PC-9 (cell line): ENCODE measurements at places on chromosomes 4 and X.

- H3K27ac ChIP-seq: no peak overlapping the region
- H3K4me3 ChIP-seq: no peak overlapping the region
- H3K36me3 ChIP-seq: no peaks in the 10 kb centered on the region
- 0 out of 2 replicates have a peak, but pooled peaks cover 5% of the 10 kb centered on the region for H3K4me1 ChIP-seq
Observed at GRCh38 chr4:10623241-10623640, 61.3 kb downstream of the CLNK start.

- H3K27me3 ChIP-seq: no peaks in the 10 kb centered on the region
- H3K27ac ChIP-seq: no peak overlapping the region
- DNase-seq: peak; percentile 60
Observed at GRCh38 chrX:133792198-133792953, 193.0 kb downstream of the GPC3 start.

GRCh38 chrX:147550217-147550616, 361.5 kb upstream of the FMR1 start:
- H3K36me3 ChIP-seq: no peaks in the 10 kb centered on the region
- no peaks in the 10 kb centered on the region for H3K4me1 ChIP-seq
- no peak overlapping the region for H3K4me3 ChIP-seq
- peaks cover under 1% of the 10 kb centered on the region; the same call in 1 of the 2 replicates for H3K27me3 ChIP-seq
- H3K27ac ChIP-seq: no peak overlapping the region
- peak; percentile 3 for DNase-seq

- H3K27me3 ChIP-seq: no peaks in the 10 kb centered on the region
- no peak overlapping the region for H3K4me3 ChIP-seq
- no peak for DNase-seq
- no peaks in the 10 kb centered on the region for H3K36me3 ChIP-seq
Observed at GRCh38 chr4:71487344-71487920, 148.6 kb downstream of the SLC4A4 start.

- DNase-seq: peak; percentile 69
- peak overlapping the region; percentile 52 for H3K27ac ChIP-seq
- peak overlapping the region; percentile 93 for H3K4me3 ChIP-seq
- no peaks in the 10 kb centered on the region for H3K36me3 ChIP-seq
- H3K27me3 ChIP-seq: no peaks in the 10 kb centered on the region
- peaks cover 6% of the 10 kb centered on the region; the same call in 1 of the 2 replicates for H3K4me1 ChIP-seq
Observed at GRCh38 chrX:103554687-103555424, 30.5 kb upstream of the TCEAL4 start.

DNA sequence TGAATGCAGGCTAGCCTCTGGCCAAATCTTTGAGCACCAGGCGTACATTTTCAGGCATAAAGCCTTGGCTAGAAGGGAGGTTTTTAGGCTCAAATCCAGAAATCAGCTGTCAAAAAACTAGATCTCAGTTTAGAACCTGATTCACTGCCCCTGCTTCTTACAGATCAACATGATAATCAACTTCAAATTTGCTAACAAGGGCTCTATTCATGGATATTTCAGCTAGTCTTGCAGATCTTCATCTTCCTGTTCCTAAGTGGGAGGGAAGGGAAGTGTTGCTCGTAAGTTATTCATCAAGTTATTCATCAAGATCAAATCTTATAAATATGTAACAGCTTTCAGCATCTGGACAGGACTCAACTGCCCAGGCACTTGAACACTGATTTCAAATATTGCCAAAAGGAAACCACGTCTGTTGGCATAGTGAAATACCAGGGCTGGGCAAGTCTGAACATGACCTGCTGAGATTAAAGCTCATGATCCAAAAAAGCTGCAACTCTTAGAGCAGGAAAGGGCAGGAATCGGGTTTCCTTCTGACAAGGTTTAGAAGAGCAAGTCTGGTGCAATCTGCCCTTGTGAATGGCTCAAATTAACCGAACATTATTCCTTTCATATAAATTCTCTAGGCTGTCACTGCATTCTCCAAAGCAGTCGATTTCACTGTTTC, 200.3 kb downstream of the PDGFC start:
- peak; percentile 58 for DNase-seq
- no peaks in the 10 kb centered on the region for H3K27me3 ChIP-seq
- no peaks in the 10 kb centered on the region for H3K36me3 ChIP-seq
- no peak overlapping the region for H3K27ac ChIP-seq
- no peak overlapping the region for H3K4me3 ChIP-seq

GRCh38 chr4:185370268-185370949, 25.3 kb downstream of the LRP2BP start:
- H3K27me3 ChIP-seq: no peaks in the 10 kb centered on the region
- no peak overlapping the region for H3K4me3 ChIP-seq
- no peaks in the 10 kb centered on the region for H3K4me1 ChIP-seq
- H3K36me3 ChIP-seq: no peaks in the 10 kb centered on the region

GRCh38 chr4:24794916-24795665, at the start of gene SOD3:
Gene SOD3, plus strand, starts transcription at chr4:24795573. Its CDS starts 3,949 bp downstream, at chr4:24799522.
- peak within 1 kb of the TSS; percentile 25; the same call in 1 of the 2 replicates for H3K27ac ChIP-seq
- DNase-seq: peak; percentile 78
- H3K27me3 ChIP-seq: no peaks in the 10 kb centered on the region
- H3K36me3 ChIP-seq: no peaks in the 10 kb centered on the region
- peaks cover 12% of the 10 kb centered on the region for H3K4me1 ChIP-seq

DNA sequence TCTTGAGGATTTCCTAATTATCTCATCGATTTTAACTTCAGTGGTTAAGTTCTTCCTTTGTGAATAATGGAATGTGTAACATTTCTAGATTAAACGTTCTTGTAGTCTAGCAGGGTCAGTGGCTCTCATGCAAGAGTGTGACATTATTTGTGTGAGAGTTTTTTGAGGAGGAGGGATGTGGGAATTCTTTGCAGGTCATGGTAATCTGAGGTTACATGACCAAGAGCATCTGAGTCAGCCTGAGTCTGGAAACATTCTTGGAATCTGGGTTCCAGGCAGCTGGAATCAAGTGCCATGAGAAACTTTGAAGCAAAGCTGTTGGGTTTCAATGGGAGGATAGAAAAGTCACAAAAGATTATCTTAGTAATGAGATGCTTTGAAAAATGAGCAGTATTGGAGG, 49.5 kb downstream of the GK start:
- H3K27ac ChIP-seq: no peak overlapping the region
- H3K4me1 ChIP-seq: no peaks in the 10 kb centered on the region

GRCh38 chrX:153411988-153412574, 809 bp downstream of the ZFP92 start:
- H3K4me1 ChIP-seq: no peaks in the 10 kb centered on the region
- no peak overlapping the region for H3K27ac ChIP-seq
- no peak overlapping the region for H3K4me3 ChIP-seq
- H3K27me3 ChIP-seq: peaks cover 81% of the 10 kb centered on the region
- DNase-seq: no peak
- no peaks in the 10 kb centered on the region for H3K36me3 ChIP-seq

DNA sequence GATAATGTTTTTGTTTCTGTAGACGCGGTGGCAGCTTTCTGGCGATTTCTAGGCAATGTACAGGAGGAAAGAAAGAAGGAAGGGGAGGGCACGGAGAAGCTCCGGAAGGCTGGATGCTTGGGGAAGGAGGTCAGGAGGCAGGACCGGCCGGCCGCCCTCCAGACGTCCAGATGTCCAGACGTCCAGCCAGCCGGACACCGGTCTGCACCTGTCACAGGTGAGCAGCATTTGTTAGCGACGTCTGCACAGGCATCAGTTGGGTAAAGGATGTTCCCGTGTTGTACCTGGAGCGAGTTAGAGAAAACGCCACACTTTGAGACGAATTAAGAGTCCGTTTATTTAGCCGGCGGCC, 90.0 kb upstream of the PPP2R3B start:
- no peaks in the 10 kb centered on the region for H3K36me3 ChIP-seq
- no peak overlapping the region for H3K4me3 ChIP-seq
- H3K27me3 ChIP-seq: peaks cover 59% of the 10 kb centered on the region

- no peak for DNase-seq
- no peak overlapping the region for H3K27ac ChIP-seq
- no peaks in the 10 kb centered on the region for H3K36me3 ChIP-seq
- no peak overlapping the region for H3K4me3 ChIP-seq
Observed at GRCh38 chr4:153426207-153426885, 39.8 kb upstream of the TMEM131L start.

- DNase-seq: no peak
- no peak overlapping the region for H3K4me3 ChIP-seq
- no peak overlapping the region for H3K27ac ChIP-seq
- no peaks in the 10 kb centered on the region for H3K36me3 ChIP-seq
Observed at GRCh38 chr4:182937268-182938204, 20.4 kb upstream of the DCTD start.

DNA sequence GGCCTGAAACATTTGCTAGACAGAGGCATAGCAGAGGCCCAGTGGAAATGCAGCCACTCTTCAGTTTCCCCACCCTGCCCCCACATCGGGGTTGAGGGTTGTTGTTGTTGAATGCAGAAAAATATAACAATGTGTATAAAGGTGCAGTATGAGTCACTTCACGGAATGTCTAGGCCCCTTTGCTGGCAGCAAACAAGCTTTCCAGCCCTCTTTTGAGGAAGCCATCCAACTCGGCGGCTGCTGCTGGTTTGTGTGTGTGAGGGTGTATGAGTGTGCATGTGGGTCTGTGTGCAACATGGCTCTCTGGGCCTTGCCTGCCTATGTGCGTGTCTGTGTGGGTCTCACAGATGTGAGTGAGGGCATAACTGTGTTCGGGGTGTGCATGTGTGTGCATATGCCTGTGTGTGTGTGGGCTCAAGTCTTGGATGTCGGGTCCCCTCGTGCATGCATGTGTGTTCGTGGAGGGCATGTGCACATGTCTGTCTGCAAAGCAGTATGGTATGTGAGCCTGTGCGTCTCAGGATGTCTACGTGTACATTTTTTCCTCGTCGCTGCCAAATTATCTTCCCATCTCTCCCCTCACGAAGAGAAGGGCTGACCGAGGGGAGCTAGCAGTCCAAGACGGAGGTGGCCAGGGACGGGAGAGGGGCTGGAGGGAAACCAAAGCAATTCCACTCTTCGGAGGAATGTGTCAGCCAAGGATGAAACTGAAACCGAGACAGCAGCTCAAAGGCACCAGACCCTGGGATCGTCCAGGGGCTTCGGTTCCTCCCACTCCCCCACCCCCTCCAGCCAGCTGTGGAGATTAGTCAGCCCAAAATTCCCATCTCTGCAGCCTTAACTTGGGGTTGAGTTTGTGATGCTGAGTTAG, 8.4 kb upstream of the ELF4 start:
- DNase-seq: peak; percentile 71
- peak overlapping the region; percentile 30; the same call in 1 of the 2 replicates for H3K4me3 ChIP-seq
- H3K27ac ChIP-seq: peak overlapping the region; percentile 66
- no peaks in the 10 kb centered on the region for H3K27me3 ChIP-seq

DNA sequence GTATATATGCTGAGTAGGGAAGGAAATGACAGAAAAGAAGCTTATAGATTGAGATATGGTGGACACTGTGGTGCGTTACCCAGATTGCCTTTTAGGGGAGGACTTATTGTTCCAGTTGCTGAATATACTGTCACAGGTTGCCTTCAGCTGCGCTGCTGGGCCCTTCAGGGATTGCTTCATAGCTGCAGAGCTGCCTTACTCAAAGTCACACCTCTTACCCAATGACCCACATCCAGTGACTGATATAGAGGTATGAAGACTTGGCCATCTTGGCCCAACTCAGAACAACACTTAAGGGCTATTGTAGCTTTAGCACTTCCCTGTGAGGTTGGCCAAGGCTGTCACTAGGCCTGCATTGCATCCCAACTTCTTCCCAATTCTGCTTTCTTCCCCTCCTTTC, 63.4 kb upstream of the TMEM164 start:
- no peaks in the 10 kb centered on the region for H3K27me3 ChIP-seq
- DNase-seq: no peak
- H3K4me3 ChIP-seq: no peak overlapping the region

- no peak overlapping the region for H3K27ac ChIP-seq
- no peak overlapping the region for H3K4me3 ChIP-seq
- no peaks in the 10 kb centered on the region for H3K27me3 ChIP-seq
- no peaks in the 10 kb centered on the region for H3K36me3 ChIP-seq
- no peaks in the 10 kb centered on the region for H3K4me1 ChIP-seq
- no peak for DNase-seq
Observed at GRCh38 chr4:116925900-116926457, 159.4 kb downstream of the TRAM1L1 start.

DNA sequence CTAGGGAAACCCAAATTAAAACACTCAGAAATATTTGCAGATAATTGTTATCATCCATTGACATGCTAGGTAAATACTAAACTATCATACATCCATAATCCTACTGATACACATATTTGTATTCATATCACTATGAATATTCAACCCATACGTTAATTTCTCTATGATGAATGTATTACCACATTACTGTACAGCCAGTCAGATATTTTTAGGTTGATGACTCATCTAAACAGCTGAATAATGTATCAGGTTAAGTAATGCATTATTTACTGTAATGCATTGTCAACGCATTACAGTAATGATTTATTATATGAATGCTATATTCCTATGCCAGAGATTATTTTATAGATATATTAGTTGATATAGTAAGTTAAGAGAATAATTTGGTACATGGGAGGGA, 37.1 kb downstream of the VEGFC start:
- H3K27me3 ChIP-seq: no peaks in the 10 kb centered on the region
- no peaks in the 10 kb centered on the region for H3K4me1 ChIP-seq
- DNase-seq: no peak
- H3K27ac ChIP-seq: no peak overlapping the region
- no peak overlapping the region for H3K4me3 ChIP-seq

GRCh38 chr4:127737295-127737694, 7.1 kb downstream of the SLC25A31 start:
- no peak overlapping the region for H3K4me3 ChIP-seq
- no peaks in the 10 kb centered on the region for H3K36me3 ChIP-seq
- no peaks in the 10 kb centered on the region for H3K4me1 ChIP-seq
- DNase-seq: no peak
- H3K27me3 ChIP-seq: no peaks in the 10 kb centered on the region

DNA sequence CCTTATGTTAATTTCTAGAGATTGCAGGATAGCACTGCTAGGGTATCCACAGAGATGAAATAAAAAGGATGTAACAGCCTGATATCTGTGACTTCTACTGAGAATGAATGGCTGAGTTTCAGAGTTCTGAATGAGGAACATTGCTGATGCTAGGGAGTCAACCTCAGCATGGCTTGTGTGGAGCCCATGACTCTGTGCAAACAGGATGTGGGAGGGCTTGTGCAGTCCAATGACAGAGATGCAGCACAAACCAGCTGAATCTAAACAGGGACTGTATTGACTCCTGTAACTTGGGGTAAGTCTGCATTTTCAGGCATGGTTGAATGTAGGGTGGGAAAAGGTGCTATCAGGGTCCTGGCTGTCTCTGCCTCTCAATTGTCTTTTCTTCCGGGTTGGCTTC, 5.3 kb upstream of the RASL11B start:
- H3K4me1 ChIP-seq: no peaks in the 10 kb centered on the region; the same call in 1 of the 2 replicates
- H3K27me3 ChIP-seq: no peaks in the 10 kb centered on the region
- DNase-seq: no peak
- no peak overlapping the region for H3K27ac ChIP-seq
- no peak overlapping the region for H3K4me3 ChIP-seq

- H3K27ac ChIP-seq: no peak overlapping the region
- no peaks in the 10 kb centered on the region for H3K27me3 ChIP-seq
- DNase-seq: no peak
- peaks cover 5% of the 10 kb centered on the region; the same call in 1 of the 2 replicates for H3K36me3 ChIP-seq
- H3K4me3 ChIP-seq: no peak overlapping the region
Observed at GRCh38 chrX:7071390-7071789, 76.1 kb upstream of the STS start.

GRCh38 chrX:51837921-51838320, 55.5 kb upstream of the MAGED1 start:
- no peaks in the 10 kb centered on the region for H3K36me3 ChIP-seq
- DNase-seq: no peak
- H3K27ac ChIP-seq: no peak overlapping the region
- no peaks in the 10 kb centered on the region for H3K4me1 ChIP-seq
- no peaks in the 10 kb centered on the region for H3K27me3 ChIP-seq
